ENCODE measurements at places on chromosomes 4 and X.

- DNase-seq, result no peak
Measured at GRCh38 chr4:107654694-107655093, 65.3 kb downstream of the PAPSS1 start.

DNA sequence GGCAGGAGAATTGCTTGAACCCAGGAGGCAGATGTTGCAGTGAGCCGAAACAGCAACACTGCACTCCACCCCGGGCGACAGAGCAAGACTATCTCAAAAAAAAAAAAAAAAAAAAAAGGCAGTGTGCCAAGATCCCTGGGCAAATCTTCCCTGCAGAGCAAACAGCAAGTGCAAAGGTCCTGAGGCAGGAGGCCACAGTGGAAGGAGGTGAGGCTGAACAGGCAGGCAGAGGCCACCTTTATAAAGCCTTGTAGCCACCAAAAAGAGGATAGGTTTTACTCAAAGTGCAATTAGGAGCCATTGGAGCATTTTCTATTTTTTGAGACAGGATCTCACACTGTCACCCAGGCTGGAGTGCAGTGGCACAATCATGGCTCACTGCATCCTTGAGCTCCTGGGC lies 45.1 kb upstream of the TLR2 start:
- DNase-seq, result no peak

GRCh38 chr4:106830879-106831278 lies 205.2 kb downstream of the DKK2 start:
- DNase-seq, result no peak

DNA sequence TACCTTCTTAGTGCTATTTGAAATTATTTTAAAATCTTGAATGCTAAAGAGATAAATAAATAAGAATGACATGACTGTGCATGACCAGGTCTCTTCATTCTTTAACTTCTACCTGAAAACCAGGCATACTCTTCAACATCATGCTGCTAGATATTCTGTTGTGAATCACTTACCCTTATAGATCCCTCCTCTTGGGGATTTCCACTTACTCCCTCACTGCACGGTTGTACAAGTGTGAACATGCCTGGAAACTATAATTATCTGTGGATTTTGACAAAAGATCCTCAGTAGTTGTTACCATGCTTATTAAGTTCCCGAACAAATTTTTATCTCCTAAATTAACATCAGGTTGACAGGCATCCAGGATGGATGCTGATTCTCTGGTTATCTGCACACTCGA lies 54.3 kb downstream of the ADGRL3 start:
- no peak for DNase-seq

DNA sequence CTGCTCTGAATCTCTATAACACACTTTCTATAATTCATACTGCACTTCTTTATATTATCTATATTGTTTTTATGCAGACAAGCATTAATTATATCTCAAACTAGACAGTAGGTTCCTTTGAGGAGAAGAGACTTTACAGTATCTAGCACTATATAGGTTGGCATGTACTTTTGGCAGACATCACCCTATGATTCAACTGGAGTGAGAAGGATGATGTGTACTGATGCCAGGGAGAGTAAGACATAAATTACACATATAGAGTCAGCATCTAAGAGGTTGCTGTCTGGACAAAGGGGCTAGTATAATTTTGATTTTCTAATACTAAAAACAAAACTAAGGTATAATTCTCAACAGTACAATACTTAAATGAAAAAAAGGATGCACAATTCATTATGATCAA lies 5.1 kb upstream of the RBM41 start:
- DNase-seq, result no peak

- no peak for DNase-seq
Measured at GRCh38 chrX:9682456-9682855, 83.2 kb downstream of the GPR143 start.

GRCh38 chrX:13130816-13131215 lies 86.4 kb upstream of the FAM9C start:
- no peak for DNase-seq

DNA sequence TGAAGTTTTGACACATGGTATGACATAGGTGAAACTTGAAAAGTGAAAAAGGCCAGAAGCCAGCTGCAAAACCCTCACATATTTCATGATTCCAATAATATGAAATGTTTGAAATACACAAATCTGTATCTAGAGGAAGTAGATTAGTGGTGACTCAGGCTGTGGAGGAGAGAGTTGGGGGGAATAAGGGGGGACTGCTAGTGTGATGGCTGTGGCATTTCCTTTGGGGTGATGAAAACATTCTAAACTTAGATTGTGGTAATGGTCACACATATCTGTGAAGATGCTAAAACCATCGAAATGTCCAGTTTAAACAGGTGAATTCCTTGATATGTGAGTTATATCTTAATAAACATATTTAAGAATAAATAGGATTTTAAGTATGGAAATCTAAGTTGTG lies 343.5 kb upstream of the SFRP2 start:
- no peak for DNase-seq

DNA sequence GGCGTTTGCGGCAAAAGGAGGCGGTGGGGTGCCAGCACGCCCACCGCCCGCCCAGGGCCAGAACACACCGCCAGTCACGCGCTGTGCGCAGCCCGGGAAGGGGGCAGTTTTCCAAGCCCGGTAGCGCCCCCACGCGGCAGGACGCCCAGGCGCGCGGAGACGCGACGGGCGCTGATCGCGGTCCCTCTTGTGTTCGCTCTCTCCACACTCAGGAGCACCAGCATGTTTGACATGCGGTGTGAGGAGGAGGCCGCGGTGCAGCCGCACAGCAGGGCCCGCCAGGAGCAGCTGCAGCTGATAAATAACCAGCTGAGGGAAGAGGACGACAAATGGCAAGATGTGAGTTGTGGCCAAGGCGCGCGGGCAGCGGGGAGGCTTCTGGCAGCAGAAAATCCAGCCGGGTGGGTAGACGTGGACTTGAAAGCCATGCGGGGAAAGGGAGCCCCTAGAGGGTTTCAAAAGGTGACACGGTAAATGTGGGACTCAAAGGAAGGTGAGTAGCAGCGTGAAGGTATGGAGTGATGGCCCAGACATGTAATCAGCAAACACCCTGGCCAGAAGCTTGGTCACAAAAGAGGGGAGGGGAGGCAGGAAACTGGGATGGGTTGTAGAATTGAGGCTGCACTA lies 104.1 kb downstream of the PHOX2B start:
- DNase-seq, result no peak

DNA sequence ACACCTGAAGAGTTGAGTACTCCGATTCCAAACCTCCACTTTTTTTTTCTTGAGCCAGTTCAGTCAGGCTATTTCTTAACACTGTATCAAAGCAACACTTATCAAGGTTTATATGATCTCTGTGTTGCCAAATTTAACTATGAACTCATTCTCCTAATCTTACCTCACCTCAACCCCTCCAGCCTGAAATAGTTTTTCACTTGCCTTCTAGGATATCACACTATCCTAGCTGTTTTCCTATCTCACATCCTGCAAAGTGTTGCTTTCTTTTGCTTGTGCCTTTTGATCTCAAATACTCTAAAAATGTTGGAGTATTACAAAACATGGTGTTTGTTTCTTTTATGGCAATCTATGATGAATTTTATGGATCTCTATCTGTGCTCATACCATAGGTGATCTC lies 415.0 kb downstream of the CFAP47 start:
- no peak for DNase-seq

DNA sequence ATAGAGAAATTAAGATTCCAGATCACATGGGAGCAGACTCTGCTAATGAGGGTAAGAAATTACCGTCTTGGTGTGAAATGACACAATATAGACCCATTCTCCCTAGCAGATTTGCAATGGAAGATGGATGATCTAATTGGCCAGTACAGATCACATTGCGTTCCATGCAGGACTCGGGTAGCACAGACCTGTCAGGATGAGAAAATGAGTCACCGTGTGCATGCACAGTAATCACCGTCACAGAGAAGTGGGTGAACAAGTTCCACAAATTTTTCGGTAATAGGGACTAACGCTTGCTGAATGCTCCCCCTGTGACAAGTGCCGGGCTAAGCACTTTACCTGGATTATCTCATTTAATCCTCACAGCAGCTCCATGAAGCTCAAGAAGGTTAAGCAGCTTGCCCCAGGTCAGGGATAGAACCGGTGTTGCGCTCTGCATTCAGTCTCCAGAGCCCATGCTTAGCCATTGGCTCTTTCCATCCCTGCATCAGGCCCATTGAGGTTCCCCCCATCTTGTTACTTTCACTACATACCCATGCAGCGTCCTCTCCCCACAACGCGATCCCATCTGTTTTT lies 375.6 kb downstream of the FBXW7 start:
- DNase-seq, result no peak

DNA sequence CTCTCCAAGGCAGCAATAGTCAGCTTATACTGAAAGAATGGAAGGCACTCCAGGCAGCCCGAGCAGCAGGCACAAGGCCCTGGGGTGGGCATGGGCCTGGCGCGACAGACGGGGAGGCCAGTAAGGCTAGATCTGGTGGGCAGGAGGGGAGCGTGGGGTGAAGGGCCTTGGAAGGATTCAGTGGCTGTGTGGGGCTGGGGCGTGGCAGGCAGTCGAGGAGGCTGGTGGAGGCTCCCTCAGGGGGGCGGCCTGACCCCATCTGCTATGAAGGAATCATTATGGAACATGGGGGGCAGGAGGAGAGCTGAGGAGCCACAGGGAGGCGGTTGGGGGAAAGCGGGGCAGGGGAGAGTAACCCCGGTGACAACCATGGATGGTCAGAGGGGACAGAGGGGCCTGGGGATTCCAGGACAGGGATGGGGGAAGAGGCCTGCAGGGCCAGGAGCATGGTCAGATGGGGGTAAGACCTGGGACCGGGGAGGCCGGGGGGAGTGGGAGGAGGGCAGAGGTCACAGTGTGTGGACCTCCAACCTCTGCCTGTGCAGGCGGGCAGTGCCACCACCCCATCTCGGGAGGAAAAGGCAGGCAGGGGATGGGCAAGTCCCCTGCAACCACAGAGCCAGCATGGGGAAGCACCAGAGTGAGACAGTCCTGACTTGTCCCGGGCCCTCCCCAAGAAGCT lies 70.3 kb downstream of the ACOX3 start:
- DNase-seq, result no peak

DNA sequence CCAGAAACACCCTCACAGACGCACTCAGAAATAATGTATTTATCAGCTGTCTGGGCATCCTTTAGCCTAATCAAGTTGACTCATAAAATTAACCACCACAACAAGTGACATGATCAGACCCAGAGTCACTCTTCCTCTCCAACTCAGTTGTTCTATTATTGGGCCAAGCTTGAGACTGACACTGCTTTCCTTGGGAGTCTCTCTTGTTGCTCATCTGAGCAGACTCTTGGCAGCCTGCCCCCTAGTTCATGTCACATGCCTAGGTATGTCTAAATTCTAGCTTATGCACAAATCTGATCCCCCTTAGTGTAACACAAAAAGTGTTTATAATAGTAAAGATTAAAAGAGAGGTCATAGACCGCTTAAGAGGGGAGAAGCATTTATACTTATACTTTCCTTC lies 72.6 kb upstream of the ADAMTS3 start:
- no peak for DNase-seq

DNA sequence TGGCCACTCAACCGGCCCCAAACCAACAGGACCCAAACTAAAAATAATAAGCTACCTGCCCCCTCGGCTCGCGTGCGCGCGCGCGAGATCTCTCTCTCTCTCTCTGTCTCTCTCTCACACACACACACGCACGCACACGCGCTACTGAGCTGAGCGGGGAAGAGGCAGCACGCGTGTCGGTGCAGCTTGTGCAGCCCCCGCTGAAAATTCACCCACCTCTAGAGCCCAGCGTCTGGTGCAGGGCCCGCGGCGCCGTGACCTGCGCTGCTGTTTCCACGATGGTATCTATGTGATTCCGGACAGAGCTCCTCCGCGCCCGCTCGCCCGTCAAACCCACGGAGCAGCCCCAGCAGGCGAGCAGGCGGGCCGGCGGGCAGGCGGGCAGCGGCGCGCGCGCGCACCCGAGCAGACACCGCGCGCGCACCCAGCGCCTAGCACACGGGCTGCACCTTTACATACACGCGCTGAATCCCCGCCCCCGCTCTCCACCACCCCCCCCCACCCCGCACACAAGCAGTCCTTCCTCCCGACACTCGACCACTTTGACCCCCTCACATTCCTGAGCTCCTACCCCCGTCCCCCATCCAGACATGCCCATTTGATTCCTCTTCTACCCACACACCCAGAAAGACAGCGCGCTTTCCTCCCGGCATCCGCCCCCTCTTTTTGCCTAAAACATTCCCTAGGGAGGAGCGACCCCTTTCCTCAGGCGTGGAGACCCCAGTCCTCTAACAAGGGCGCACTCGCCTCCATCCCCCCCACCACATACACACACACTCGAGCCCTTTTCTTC lies 1.0 kb downstream of the SLITRK4 start:
- no peak for DNase-seq

DNA sequence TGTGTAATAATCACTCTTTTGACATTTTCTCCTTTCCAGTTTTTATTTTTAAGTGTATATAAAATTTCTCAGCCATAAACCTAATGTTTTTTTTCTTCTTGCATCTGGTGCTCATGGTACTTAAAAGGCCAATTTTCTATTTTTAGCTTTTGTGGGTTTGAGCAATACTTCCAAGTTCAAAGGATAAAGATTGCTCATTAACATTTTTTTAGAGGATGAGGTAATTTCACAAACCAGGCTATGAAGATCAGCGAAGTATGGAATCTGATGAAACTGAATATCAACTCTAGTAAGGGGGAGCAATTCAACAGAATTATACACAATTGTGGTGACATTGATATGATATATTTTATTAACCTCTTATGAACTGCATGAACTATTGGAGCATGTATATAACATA lies 25.8 kb upstream of the KLHL34 start:
- no peak for DNase-seq

GRCh38 chr4:10816571-10816970 lies 132.0 kb upstream of the CLNK start:
- no peak for DNase-seq

DNA sequence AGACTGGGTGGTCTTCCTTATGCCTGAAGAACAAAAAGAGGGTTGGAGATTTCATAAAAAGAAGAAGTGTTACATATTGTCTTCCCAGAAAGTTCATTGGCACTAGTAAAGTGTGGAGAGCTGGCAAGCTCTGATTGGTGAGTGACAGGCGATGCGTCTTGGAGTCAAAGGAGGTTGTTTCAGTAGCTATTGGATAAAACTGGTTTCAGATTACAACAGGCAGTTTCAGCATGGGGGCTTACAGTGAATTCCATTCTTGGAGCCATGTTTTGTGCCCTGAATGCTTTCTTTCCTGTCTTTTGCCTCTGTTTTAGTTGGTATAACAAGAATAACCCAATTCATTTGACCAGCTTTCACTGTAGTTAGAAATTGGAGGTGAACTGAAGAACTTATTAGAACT lies 750.5 kb downstream of the ADGRL3 start:
- no peak for DNase-seq
